ENCODE measurements at places on chromosomes 5 and 9. TPM values are rescaled to one million over a fixed set of nuclear protein-coding genes. Genes with fewer than 3 reads are reported as not detected.

- H3K27me3 ChIP-seq, result no peaks in the 10 kb centered on the region
- no peaks in the 10 kb centered on the region for H3K36me3 ChIP-seq
- H3K4me1 ChIP-seq, result peaks cover 46% of the 10 kb centered on the region
- H3K27ac ChIP-seq, result peak within 1 kb of the TSS; percentile 67
- H3K4me3 ChIP-seq, result no peak within 1 kb of the TSS
Measured at GRCh38 chr9:114078021-114078780, at the start of gene AMBP. AMBP (minus strand) TSS chr9:114078300; CDS start chr9:114078209, 91 bp downstream.

- H3K27me3 ChIP-seq, result no peaks in the 10 kb centered on the region
- H3K4me3 ChIP-seq, result no peak overlapping the region
- H3K4me1 ChIP-seq, result no peaks in the 10 kb centered on the region
- DNase-seq, result peak; percentile 31
- no peaks in the 10 kb centered on the region for H3K36me3 ChIP-seq
- H3K27ac ChIP-seq, result no peak overlapping the region
Measured at GRCh38 chr5:112390327-112390726, 28.8 kb downstream of the EPB41L4A start.

DNA sequence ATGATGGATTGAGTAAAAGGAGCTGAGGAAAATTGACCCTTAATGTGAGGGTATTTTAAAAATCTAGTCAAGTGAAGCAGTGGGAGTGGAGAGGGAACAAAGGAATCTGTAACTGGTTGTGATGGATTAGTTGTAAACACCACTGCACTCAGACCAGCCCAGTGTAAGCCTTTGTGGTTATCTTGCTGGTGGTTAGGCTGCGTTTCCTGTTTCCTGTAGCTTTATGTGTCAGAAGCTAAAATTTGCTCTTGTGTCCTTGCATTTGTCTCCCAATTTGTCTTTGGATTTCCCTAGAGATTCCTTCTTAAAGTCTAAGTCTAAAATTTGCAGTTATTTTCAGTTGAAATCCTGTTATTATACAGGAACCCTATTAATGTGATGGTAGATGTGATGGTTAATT lies 6.3 kb downstream of the IFNA21 start:
- H3K4me1 ChIP-seq, result no peaks in the 10 kb centered on the region
- H3K27ac ChIP-seq, result no peak overlapping the region
- DNase-seq, result no peak
- H3K4me3 ChIP-seq, result no peak overlapping the region
- H3K27me3 ChIP-seq, result no peaks in the 10 kb centered on the region

GRCh38 chr5:40367255-40367654 lies 312.5 kb upstream of the PTGER4 start:
- no peaks in the 10 kb centered on the region for H3K4me1 ChIP-seq
- no peaks in the 10 kb centered on the region for H3K36me3 ChIP-seq
- H3K27me3 ChIP-seq, result no peaks in the 10 kb centered on the region
- no peak overlapping the region for H3K4me3 ChIP-seq
- H3K27ac ChIP-seq, result no peak overlapping the region
- DNase-seq, result no peak

The BARHL1 gene
- polyA plus RNA-seq, result 0.27 TPM

DNA sequence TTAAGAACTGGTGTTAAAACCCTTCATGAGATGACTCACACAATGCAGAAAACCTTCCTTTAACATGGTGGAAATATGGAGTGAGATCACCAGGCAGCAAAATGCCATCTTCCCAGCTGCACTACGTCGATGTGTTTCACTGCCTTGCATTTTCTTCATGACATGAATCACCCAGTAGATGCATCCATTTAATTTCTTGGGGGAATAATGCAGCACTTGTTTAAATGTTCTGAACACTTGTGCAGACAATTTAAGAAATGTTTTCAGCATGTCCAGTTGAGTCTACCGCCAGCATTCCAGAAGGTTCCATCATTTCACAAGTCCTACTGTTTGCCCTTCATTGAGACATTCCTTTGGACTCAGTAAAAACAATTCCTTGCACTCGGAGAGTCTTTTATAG lies 81.6 kb downstream of the ADAMTS16 start:
- no peaks in the 10 kb centered on the region for H3K27me3 ChIP-seq
- no peak for DNase-seq
- no peak overlapping the region for H3K27ac ChIP-seq
- H3K4me3 ChIP-seq, result no peak overlapping the region

- H3K36me3 ChIP-seq, result no peaks in the 10 kb centered on the region
- DNase-seq, result no peak
- no peak overlapping the region for H3K4me3 ChIP-seq
- no peak overlapping the region for H3K27ac ChIP-seq
- no peaks in the 10 kb centered on the region for H3K4me1 ChIP-seq
Measured at GRCh38 chr5:92879806-92880543, 701.0 kb downstream of the NR2F1-AS1 start.

All from pancreas (tissue), 10 donors.